8988T (cell line): ENCODE measurements at places on chromosomes 5 and 9.

DNA sequence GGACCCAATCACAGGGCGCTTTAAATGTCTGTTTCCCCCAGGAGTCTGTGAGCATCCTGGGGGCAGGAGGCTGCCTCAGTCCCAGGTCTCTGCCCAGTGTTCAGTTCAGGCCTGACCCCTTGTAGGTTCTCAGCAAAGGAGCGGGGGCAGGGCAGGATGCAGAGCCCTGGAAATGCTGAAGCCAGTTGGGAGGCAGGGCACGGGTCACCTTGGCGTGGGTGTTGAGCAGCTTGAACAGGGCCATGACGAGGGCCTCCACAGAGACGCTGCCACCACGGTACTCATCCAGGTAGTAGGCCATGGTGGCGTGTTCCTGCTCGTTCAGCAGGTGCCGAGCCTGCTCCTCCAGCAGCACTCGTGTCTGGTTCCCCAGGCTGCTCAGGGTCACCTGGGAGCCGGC lies 36.3 kb upstream of the AKNA start:
- no peak for DNase-seq

DNA sequence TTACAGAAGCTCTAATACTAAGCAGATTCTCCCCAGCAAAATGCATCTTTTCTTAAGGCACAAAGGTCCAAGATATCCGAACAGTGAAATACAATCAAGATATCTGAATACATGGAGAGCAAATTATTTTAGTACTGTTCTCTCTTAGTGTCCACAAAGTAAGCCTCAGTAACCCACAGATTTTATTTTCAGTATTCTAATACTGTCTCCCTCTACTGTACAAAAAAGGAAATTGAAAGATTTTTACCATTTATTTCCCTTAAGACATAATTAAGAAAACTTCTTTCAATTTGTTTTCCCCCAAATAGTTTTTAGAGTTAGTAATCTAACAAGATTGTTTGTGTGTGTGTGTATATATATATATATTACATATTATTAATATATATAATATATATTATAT lies 24.7 kb upstream of the NOL6 start:
- no peak for DNase-seq

- DNase-seq: no peak
These were observed 54.5 kb downstream of the SNCAIP start for GRCh38 chr5:122366501-122366900.

GRCh38 chr5:75461679-75462078 lies 49.8 kb downstream of the CERT1 start:
- DNase-seq: no peak

DNA sequence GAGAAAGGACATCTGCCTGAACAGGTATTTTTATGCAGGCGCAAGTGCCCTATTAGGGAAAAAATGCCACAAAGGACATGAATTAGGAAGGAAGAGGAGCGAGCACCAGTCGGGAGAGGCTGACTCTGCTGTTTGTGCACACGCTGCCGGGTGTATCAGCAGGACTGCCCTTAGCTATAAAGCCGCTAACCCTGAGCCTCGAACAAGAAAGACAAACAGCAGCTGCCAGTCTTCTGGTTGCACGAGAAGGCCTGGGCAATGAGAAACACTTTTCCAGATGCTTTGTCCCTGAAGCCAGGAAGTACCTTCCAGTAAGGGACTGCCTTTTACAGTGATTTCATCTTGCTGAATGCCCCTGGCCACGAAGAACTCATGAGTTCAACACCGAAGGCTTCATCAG lies 12.6 kb downstream of the QSOX2 start:
- DNase-seq: no peak
